ENCODE measurements at places on chromosomes 4 and X.
A peak's percentile ranks its signal among the peaks of the same experiment; 100 is the strongest.

- DNase-seq, result peak; percentile 67
Measured at GRCh38 chr4:105352826-105353225, 121.0 kb downstream of the PPA2 start.

DNA sequence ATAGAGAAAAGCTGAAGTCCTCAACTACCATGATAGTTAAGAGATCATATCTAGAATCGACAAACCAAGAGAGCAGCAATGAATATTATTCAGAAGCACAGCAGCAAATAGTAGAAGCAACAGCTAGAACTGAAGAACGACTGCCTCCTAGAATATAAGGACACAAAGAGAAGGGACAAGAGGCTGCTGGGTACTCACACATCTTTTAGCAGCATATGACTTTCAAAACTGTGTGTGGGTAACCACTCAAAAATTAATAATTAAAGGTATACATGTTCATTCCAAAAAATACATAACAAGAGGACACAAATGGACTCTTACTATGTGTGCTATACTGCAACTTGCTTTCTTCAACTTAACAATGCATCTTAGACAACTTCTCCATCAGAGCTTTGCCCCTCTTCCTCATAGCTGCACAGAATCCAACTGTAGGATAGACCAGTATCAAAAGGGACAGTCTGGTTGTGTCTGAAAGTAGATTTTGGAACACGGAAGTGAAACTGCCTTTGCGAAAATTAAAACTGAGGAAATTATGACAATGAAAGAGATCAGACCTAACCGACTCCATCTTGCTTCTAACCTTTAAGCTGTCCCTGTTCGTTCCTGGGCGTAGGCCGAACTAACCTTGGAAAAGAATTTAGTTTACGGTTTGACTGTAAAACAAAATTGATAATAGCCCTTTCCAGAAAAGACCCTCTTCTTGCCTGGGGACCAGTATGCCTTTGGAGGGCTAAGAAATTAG lies 125.7 kb downstream of the SH3KBP1 start:
- DNase-seq, result peak; percentile 9

- DNase-seq, result no peak
Measured at GRCh38 chr4:102157984-102158383, 187.3 kb downstream of the SLC39A8 start.

- DNase-seq, result no peak
Measured at GRCh38 chr4:185771711-185772390, 40.1 kb downstream of the SORBS2 start.

GRCh38 chr4:176660561-176660960 lies 132.2 kb downstream of the VEGFC start:
- DNase-seq, result no peak

- peak; percentile 34 for DNase-seq
Measured at GRCh38 chr4:153152501-153153338, 51.5 kb upstream of the TRIM2 start.

DNA sequence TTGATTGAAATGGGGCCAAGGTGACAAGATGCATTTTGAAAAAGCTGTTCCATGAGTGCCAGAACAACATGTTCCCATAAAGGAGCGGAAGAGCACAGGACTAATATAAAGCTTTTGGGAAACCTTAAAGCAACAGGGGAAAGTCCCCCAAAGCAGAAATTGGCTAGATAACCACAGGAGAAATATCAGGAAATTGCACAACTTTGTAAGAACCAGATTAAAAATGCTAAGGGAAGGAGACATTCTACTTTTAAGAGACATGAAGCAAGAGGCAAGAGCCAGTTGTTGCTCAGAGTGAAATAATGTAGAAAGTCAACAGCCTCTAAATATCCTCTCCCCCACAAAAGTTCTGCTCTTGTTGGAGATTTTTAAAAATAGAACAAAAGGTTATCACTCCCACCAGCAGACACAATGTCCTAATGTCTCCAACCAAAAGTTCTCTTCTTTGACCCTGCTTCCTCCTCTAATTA lies 85.2 kb upstream of the LNX1 start:
- DNase-seq, result peak; percentile 17

- no peak for DNase-seq
Measured at GRCh38 chrX:150087612-150088011, 149.3 kb upstream of the EOLA2 start.

DNA sequence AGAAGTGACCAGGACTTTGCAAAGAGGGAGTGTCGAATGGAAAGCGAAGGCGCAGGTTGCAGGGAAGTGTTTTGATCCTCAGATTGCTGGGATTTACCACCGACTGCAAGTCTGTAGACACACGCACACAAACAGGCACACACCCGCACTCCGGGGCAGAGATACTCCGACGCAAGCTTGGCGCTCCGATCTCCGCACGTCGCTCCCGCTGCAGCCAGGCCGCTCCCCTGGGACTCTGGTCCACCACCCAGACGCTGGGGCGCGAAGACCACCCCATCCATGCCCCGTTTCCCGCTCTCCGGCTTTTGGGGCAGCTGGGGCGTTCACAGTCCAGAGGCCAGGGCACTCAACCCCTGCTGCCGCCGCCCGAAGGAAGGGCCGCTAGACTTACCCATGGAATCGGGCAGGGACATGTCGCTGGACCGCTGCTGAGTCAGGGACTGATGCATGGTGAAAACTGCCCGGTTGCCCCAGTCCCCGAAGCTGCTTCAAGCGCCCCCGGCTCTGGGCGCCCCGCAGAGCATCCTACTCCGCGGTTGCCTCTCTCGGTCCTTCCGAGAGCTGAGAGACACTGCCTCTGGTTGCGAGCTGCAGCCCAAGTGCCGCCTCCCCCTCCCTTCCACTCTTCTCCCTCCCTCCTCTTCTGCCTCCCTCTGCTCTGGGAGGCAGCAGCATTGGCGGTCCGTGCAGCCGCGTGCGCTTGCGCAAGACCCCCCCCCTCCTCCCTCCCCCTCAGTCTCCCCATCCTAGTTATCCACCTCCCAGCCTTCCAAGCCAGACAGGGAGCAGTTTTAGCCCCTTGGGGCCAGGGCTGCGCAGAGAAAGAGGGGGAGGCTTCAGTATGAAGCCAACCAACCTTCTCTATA lies at the start of gene TMEM255A:
Gene TMEM255A (minus strand): TSS at position 601 of the 866 bp plus-strand sequence. CDS start 152 bp downstream, at position 449.
- DNase-seq, result no peak

- no peak for DNase-seq
Measured at GRCh38 chr4:173293663-173294062, 40.5 kb downstream of the HMGB2 start.

- no peak for DNase-seq
Measured at GRCh38 chr4:172844556-172844955, 324.1 kb upstream of the GALNT7 start.

- no peak for DNase-seq
Measured at GRCh38 chr4:63296773-63297172, 1112.5 kb downstream of the TECRL start.

GRCh38 chr4:98630737-98631454 lies 27.5 kb downstream of the TSPAN5 start:
- DNase-seq, result no peak

DNA sequence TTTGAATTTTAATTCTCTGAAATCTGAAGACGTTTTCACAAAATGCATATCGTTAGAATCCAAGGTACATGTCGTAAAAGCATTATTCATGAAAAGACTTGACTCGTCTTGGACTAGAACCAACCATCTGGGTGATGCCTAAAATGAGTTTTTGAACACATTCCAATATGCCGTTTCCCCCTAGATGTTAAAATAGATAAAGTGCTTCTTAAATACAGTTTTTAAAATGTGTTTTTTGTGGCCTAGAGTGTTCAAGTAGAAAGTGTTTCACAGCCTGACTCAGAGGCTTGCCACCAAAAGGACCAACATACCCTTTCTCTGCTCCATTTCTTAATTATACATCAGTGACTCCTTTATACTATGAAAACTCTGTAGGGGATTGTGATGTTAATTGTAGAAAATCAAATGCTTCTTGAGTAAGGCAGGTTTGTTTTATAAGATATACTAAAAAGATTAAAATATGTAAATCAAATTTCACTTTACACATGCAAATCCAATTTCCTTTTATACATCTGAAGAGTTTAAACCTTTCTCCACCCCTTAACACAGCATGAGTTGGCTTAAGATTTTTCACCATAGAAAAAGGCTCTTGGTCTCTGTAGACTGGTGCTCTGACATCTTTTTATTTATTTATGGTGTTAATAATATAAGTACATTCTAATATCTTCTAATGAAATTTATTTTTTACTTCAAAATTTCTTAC lies 48.4 kb downstream of the PRKG2 start:
- DNase-seq, result no peak

GRCh38 chr4:123325241-123325681 lies 71.3 kb upstream of the SPRY1 start:
- peak; percentile 19 for DNase-seq

GRCh38 chr4:158826057-158826456 lies 57.2 kb downstream of the FNIP2 start:
- no peak for DNase-seq

All from suppressor macrophage (primary cell).